BJ (cell line): ENCODE measurements at places on chromosomes 7 and 10.

- DNase-seq = no peak
Observed at GRCh38 chr7:134720091-134720935, 59.1 kb upstream of the CALD1 start.

DNA sequence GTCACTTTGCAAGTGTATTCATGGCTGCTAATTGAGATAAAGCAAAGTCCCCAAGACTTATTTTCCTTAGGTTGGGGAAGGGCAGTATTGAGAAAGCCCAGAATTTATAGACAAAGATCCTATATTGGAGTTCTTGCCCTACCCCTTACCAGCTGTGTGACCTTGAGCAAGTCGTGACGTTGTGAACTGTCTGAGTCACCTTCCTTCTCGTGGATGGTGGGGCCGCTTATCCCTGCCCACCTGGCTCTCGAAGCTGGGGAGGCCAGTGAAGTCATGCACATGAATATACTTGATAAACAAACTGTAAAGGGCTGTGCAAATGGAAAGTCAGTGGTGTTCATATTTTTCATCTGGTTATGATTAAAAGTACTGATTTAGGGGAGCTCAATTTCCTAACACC lies 127.4 kb downstream of the TACC2 start:
- no peak for DNase-seq

DNA sequence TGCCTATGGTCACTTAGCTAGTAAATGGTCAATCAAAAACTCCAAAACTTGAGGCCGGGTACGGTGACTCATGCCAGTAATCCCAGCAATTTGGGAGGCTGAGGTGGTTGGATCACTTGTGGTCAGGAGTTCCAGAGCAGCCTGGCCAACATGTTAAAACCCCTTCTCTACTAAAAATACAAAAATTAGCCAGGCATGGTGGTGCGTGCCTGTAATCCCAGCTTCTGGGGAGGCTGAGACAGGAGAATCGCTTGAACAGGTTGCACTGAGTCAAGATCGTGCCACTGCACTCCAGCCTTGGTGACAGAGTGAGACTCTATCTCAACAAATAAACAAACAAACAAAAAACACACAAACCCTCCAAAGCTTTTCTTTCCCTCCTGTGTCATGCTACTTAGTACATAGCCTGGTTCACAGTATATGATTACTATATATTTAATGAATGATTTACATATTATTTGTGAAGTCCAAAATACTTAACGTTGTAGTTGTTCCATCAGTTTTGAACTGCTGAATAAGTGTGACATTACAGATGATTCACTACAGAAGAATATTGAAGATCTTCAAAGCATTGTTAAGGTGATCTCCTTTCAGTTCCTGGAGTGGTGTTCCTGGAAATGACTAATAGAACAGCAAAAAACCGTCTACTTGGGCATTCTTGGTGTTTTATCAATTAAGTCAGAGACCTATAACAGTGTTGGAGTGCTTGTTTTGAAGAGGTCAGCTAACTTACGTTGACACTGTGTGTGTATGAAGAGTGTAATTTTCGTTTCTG lies 72.9 kb downstream of the ADK start:
- DNase-seq = peak; percentile 29

- no peak for DNase-seq
Observed at GRCh38 chr10:53899463-53900160, 901.4 kb downstream of the PCDH15 start.

DNA sequence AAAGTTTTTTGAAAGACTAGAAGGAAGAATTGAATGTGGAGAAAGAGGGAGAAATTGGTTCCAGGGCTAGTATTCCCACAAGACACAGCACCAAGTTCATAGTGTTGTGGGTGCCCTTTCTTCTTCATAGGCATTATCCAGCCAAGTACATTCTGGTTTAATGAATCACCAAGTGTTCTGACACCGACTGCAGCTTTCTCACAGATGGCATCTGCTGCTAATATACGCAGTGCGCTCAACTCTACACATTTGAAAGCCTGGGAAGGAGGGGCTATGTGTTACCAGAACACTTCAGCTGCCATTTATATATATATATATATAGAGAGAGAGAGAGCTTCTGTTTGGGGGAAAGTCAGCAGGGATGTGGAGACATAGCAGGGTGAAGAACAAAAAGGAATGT lies 1168.4 kb downstream of the GATA3 start:
- no peak for DNase-seq

- DNase-seq = no peak
Observed at GRCh38 chr7:99409192-99409572, 413 bp downstream of the BUD31 start.

- DNase-seq = no peak
Observed at GRCh38 chr7:43479042-43479441, 103.9 kb upstream of the STK17A start.

- DNase-seq = no peak
Observed at GRCh38 chr7:119562839-119563238, 710.1 kb upstream of the KCND2 start.

GRCh38 chr10:103765168-103765567 lies 90.2 kb downstream of the SH3PXD2A start:
- DNase-seq = no peak

GRCh38 chr10:23422003-23422411 lies 16.9 kb upstream of the OTUD1 start:
- DNase-seq = no peak

- DNase-seq = no peak
Observed at GRCh38 chr10:79264942-79265341, 82.3 kb upstream of the PPIF start.

DNA sequence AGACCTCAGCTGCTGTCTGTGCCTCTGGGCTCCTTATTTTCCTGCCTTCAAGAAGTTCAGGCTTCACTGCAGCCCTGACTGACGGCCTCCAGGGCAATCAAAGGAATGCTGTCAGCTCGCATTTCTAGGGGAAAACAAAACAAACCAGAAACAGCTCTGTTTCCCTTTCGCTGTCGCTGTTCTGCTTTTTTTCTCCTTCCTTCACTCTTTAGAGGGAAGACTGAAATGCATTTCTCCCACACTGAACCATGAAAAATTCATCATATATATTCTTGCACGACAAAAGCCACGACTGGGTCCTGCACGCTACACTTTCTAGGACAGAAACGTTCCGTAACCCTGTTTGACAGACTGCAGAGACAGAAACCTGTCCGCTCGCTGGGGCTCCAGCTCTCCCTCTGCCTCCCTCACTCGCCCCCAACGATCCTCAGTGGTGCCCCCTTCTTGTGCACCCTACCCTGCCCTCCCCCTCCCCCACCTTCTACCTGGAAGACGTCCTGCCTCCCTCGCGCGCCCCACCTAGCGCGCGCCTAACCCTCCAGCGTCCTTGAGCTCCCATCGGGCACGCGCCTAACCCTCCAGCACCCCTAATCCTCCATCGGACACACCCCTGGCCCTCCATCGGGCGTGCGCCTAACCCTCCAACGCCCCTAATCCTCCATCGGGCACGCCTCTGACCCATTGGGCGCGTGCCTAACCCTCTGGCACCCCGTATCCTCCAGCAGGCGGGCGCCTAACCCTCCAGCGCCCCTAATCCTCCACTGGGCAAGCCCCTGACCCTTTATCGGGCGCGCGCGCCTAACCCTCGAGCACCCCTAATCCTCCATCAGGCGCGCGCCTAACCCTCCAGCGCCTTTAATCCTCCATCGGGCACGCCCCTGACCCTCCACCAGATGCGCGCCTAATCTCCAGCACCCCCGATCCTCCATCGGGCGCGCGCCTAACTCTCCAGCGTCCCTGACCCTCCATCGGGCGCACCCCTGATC lies 37.1 kb downstream of the SVOPL start:
- no peak for DNase-seq

- no peak for DNase-seq
Observed at GRCh38 chr10:85457191-85457590, 909.4 kb downstream of the GRID1 start.

GRCh38 chr10:17758896-17759295 lies 6.9 kb downstream of the TMEM236 start:
- DNase-seq = no peak

- DNase-seq = peak; percentile 91
Observed at GRCh38 chr7:106485031-106485551, 175.9 kb downstream of the CCDC71L start.

DNA sequence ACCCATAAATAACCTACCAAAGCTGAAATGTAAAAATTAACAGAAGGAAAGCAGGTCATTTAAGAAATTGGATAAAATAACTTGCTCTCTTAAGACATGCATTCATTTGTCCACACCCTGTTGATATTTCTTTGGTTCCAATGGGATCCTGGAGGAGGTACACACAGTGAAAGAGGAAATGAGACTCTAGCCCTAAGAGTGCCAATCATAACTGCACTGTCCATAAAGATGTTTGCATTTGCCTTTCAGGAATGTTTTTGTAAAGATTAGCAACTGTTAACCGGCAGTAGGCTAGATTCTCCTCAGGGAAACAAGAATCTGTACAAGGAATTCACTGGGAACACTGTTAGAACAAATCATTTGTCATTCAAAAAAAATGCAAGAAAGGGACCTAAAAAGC lies 61.0 kb downstream of the MEOX2 start:
- DNase-seq = no peak

DNA sequence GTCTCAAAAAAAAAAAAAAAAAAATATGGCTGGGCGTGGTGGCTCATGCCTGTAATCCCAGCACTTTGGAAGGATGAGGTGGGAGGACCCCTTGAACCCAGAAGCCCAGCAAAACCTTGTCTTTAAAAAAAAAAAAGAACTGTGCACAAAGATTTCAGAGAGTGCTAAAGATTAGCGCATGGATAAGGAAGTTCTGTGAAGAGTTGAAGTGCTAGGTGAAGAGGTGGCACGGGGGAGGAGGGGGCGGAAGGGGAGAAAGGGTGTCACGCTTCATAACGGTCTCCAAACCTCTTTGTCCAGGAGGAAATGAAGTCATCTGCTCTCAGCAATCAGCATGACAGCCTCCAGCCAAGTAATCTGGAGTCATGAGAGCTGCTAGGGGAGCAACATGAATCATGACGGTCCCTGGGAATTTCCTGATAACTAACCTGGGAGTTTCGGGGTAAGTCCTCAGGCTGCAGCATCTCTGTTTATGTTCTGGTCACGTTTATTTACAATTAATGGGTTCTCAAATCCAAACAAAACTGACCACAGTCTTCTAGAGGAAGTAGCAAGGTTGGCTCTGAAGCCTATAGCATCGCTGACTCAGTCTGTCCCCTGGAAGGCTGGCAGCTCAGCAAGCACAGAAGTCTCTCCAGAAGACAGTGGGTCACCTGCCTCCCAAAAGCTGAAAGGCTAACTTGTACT lies 1.9 kb upstream of the PLAU start:
- DNase-seq = peak; percentile 93

DNA sequence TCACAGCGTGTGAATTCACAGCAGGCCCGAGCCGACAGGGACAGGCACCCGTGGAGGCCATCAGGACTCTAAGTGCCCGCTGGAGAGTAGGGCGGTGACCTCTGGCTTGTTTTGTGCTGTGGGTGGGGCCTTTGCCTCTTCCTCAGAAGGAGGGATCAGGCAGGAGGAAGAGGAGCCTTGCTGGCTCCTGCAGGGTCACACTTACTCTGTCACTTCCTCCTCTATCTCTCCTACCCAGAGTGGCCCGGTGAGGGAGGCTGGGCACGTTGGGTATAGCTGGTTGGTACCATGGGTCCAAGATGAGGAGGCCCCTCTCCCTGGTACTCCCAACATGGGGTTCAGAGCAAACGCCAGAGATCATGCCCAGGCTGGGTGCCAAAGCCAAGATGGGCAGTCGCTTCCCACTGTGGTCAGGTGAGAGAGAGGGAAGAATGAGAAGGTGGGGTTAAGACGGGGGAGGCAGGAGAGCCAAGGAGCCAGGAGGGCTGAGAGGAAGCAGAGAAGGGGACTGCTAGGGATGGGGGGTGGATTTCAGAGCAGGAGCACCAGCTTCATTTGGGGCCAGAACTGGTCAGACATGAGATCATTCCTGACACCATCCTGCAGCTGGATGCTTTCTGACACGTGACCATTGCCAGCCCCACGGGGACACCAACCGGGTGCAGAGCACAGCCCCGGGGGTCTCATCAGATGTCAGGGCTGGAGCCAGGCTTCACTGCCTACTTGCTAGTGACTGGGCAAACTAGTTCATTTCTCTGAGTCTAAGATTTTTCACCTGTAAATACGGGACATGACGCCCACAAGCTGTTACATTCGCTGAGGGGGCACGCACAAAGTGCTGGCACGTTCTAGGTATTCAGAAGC lies 54.8 kb upstream of the CACUL1 start:
- no peak for DNase-seq

DNA sequence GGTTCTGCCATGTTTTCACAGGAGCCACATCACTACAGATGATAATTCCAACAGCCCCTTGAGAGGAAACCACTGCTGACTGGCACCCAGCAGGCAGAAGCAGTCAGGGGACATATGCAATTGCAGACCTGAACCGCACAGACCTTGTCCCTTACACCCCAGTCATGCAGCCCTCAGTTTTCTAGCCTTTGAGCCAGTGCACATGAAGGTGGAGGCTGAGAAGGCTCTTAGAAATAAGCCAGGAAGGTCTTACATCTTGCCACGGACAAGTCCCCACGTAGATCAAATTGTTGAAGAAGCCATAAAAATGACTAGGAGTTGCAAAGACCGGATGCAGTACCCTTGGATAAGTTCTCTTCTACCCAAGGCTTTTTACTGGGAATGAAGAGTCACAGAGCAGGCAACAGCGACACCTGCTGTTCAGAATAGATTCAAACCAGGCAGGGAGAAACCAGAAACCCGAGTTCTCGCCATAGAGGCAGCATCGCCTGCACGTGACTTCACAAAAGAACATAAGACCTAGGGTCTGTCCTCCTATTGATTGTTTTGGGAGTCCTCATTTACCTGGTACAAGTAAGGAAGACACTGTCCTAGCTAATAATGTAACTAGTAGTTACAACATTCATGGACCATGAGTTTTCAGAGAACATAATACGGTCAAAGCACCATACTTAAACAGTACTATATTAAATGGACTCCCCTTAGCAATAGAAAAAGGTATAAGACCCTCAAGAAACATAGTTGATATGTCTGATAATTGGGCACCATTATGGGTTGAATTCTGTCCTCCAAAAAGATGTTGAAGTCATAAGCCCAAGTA lies 11.1 kb downstream of the STEAP1B start:
- DNase-seq = no peak

- no peak for DNase-seq
Observed at GRCh38 chr7:45566386-45566785, 7.8 kb upstream of the ADCY1 start.

GRCh38 chr10:73953665-73954064 lies 42.7 kb downstream of the PLAU start:
- DNase-seq = no peak

DNA sequence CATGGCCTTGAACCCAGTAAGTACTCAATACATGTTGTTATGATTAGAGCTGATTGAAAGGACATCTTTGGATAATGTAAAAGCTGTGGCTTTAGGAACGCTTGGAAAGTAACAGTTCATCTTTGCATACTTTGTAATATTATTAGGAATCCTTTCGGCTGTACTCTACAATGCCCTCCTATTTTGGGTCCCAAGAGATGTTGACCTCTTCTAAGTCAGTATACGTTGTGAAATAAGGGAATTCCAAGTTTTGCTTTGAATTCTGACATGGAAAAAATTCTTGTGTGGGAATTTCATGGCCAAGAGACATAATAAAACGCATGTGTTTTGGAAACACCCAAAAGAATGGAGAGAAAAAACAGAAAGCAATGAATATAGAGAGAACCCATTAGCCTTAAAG lies 7.7 kb downstream of the AGR3 start:
- DNase-seq = no peak
